Camera-type eye (tissue), 1 donor: ENCODE measurements at places on chromosomes 12 and 14. TPM values are rescaled to one million over a fixed set of nuclear protein-coding genes. Genes with fewer than 3 reads are reported as not detected.

The PPTC7 gene
- total RNA-seq = 16.7 TPM

The RDH5 gene
- 48.5 TPM for total RNA-seq

The PLCZ1 gene
- total RNA-seq = not detected

The RIMBP2 gene
- total RNA-seq = 44.0 TPM
